ENCODE measurements at places on chromosomes 6 and 20. TPM values are rescaled to one million over a fixed set of nuclear protein-coding genes. Genes with fewer than 3 reads are reported as not detected.

The SAMD3 gene
- 5.9 TPM for total RNA-seq

The MTFR2 gene
- total RNA-seq = 2.3 TPM

The KDM1B gene
- total RNA-seq = 24.9 TPM

DNA sequence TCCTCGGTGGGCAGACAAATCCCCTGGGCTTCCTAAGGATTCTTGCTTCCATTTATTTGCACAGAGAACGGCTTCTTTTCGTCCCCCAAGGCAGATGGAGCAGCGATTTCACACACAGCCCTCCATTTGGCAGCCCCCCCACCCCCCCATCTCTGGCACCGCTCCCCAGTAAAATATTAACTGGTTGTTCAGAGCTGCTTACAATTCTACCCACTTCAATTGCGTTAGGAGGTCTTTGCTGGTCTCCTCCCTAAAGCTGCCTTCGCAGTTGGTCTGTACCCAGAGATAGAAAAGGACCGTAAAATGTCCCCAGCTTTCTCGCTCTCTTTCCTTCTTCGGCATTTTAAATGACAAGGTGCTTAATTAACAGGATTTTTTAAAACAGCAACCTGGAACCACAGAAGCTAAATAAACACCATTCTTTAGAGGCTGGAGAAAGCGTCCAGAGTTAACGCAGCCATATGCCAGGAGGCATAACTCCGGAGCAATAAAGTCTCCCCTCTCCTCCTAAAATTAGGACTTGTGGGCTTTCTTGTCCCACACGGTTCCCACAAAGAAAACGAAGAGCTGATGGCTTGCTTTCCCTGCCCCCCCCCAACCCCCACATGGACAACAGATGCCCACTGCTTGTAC is 1.7 kb upstream of the ZMYND8 start:
- DNase-seq = no peak

DNA sequence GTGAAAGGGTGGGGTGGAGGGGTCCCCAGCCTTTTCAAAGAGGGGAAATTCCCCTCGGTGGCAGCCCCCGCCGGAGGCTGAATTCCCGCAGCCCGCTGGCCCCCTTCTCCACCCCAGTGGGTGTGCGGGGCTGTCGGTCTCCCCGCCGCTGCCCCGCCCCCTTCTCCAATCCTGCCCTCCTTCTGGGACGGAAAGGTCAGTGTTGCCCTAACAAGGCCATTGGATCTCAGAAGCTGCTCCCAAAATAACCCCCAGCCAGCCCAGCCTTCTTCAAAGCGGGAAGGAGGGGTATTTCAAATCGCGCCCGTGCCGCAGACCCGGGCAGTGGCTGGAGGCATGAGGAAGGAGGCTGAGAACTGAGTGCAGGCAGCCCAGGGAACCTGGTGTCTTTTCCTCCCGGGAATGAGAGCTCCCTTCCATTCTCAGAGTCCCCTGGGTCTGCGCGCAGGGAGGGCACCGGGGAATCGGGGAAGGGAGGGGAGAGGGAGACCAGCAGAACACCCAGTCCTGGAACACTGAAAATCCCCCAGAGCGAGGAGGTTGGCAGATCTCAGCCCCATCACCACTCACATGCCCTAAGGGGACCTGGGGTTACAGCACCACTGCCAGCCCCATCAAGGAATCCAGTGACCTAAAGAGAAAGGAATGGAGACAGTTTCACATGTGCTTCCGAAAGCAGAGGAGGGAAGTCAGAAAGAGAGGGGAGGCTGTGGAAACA is at the start of gene JPH2:
JPH2 (minus strand) TSS at position 135 of the 718 bp plus-strand sequence. CDS start 483 bp downstream, outside the sequence.
- DNase-seq = peak; percentile 23

DNA sequence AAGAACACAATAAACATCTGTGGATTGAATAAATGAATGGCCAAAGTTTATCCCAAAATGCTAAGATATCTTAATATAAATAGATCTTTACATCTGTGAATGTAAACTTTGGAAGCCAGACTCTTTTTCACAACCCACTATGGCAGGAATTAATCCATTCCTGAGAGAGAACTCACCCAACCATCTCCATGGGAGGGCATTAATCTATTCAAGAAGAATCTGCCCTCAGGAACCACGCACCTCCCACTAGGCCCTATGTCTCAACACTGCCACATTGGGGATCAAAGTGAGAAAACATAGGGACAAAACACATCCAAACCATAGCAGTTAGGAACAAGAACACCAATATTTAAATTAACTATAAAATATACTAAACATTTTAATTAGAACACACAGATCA is 3.4 kb downstream of the UBE3D start:
- no peak for DNase-seq

DNA sequence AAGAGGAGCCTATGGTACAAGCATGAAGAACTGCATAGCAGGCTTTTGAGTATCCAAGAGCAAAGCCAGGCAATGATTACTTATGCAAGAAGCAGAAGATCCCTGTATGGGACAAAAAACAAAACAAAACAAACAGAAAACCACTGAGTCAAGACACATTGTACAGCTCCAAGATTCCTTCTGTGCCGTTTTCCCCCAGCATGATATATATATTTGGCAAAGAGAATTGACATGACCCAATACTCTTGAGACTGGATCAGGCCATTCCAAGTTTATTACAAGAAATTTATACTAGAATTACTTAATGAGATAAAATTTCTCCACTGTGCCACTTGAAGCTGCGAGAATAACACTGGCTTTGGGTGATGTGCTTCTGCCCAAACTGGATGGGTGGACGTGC is 65.5 kb downstream of the TRMT11 start:
- no peak for DNase-seq
